Neuronal stem cell (in vitro differentiated cells): ENCODE measurements at places on chromosomes 12 and 14.
A peak's percentile ranks its signal among the peaks of the same experiment; 100 is the strongest.

GRCh38 chr12:119409043-119409442 is 74.5 kb downstream of the CCDC60 start:
- no peak for DNase-seq

- no peak for DNase-seq
Measured at GRCh38 chr14:104100171-104101085, 14.9 kb downstream of the ASPG start.

DNA sequence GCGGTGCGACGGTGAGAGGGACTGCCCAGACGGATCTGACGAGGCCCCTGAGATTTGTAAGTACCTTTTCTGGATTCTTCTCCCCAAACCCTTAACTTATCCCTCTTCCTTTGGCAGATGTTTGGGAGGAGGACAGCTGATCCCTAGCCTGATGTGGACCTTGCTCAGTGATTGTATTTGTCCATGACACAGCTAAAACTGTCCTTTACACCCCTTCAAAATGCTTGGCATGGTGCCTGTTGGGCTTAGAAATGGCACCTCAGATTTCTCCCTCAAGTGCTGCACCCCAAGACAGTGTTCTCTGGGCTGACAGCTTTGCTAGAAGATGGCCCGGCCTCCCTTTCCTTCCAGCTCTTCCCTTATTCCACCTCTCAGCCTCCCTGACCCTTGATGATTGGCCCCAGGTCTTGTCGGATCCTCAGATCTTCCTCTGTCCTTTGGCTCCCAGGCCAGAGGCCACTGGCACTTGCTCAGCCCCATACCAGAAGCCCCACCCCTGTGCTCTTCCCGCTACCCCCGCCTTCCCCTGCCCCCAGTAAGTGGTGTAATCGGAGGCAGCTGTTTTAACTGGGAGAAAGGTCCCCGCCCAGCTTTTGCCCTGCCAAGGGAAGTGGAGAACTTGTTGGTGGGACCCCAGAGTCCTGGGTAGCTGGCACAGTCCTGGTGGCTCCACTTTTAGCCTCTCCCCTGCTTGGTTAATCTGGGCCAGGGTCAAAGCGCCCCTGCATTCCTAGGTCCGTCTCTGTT is 8.7 kb downstream of the LRP1-AS start:
- no peak for DNase-seq

GRCh38 chr14:22159099-22159498 is 429.9 kb downstream of the DAD1 start:
- no peak for DNase-seq

GRCh38 chr12:101619026-101619786 is 24.4 kb downstream of the MYBPC1 start:
- no peak for DNase-seq

DNA sequence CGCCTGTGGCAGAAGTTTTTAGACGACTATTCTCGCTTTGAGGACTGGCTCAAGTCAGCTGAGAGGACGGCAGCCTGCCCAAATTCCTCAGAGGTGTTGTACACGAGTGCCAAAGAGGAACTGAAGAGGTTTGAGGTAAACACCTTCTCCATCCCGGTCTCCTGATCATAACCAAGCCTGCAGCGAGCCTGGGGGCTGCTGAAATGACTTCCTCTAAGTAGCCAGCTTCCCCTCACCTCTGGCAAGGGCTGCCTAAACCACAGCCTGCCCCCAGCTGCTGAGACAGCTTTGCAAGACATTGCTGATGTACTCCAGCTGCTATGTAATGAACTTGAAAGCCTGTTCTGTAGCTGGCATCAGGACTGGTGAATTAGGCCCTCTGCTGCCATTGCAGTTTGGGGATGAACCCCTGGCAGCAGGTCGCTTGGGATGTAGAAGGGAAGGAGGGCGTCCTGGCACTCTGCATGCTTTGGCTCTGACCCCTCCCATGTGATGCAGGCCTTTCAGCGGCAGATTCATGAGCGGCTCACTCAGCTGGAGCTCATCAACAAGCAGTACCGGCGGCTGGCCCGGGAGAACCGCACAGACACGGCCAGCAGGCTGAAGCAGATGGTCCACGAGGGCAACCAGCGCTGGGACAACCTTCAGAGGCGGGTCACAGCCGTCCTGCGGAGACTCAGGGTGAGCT is 84.6 kb downstream of the ESR2 start:
- DNase-seq, result no peak

- peak; percentile 11 for DNase-seq
Measured at GRCh38 chr12:29519585-29520182, 22.2 kb upstream of the OVCH1 start.

GRCh38 chr14:104872469-104873341 is 7.6 kb downstream of the CEP170B start:
- DNase-seq, result no peak

DNA sequence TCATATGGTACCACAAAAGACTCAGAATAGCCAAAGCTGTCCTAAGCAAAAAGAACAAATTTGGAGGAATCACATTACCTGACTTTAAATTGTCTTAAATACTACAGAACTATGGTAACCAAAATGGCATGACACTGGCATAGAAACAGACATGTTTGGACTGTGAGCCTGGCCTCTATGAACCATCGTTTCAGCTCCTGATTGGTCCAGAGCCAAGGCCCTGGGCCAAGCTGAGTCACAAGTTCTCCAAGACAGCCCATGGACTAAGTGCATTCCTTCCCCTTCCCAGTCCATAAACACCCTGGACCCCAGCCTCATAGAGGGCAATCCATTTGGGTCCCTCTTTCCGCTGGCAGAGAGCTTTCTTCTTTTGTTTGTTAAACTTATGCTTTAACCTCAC is 12.1 kb upstream of the PRR4 start:
- no peak for DNase-seq

DNA sequence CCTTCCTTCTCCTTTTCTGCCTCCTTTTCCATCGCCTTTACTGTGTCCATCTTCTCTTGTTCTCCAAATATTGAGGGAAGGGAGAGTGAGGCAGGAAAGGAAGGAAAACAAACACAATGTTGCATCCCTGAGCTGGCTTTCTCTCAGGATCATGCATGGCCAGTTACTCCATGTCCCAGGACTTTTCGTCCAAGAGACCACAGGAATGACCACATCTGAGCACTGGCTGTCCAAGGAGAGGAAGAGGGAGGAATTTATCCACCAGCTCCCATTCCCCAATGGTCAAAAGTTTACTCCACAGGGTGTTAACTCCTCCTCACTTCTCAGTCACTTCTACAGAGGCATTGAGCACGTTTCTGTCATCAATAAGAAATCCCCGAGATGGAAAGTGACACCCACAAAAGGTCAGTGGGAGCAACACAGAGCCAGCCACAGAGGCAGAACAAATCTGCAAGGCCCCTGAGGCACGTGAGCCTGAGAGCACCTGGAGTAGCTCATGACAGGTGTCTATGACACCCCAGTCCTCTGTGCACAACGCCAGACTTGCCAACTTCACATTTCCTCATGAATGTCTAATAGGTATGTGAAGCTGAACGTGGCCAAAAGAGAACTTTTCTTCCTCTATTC is 177.3 kb upstream of the NUDT4 start:
- DNase-seq, result no peak

GRCh38 chr12:30624009-30624408 is 71.7 kb downstream of the IPO8 start:
- DNase-seq, result no peak

DNA sequence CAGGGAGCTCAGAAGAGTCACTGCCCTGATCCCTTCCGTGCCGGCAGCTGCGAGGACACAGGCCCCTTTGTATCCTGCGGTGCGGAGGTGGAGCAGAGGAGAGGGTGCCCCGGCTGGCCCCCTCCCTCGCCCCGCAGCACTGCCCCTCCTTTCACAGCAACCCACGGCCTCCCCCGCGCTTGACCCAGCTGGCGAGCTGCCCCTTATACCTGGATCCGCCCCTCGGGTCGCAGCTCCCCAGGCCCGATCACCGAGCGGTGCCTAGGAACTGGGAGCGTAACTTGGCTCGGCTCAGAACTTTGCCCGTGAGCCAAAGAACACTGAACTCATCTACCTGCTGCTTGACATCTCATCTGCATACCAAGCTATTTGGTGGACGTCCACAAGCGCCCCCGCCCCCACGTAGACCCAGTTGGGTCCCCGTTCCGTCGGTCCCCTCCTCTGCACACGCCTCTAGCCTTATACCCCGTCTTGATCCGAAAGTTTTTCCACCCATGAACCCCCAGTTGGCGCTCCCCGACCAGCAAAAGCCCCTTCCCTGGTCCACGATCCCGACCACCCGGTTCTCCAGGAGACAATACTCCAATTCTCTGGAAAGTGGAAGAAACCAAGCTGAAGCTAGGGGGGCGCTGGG is 697 bp upstream of the DNAJC14 start:
- no peak for DNase-seq

DNA sequence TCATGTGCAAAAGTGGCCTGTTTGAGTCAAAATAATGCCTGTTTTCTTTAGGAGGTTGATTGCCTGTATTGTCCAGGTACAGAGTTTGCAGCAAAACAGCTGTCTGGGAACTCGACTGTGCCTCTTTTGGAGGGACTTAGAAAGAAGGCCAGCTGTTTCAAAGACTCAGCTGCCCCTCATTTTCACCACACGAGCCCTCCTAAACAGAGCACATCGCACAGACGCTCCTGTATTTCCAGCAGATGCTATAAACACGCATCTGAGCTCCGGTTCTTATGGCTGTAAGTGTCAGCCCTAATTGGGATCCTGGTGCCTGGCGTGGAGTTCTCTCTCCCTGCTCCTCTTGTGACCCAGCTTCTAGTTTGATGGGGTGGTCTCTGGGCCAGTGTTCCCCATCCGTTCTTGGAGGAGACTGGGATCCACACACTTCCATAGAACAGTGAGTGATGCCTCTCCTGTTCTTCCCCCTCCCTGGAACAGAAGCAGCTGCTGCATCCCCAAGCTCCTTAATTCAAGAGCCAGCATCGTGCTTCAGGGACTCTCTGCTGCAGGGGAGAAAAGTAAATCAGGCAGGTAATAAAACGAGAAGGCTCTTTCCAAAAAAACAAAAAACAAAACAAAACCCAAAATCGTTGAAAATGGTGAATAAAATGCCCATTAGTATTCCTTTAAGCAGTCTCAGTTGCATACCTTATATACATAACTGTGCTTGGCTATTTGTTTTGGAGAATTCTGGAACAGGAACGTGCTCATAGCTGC is 269.0 kb downstream of the SLC15A4 start:
- DNase-seq, result no peak

- no peak for DNase-seq
Measured at GRCh38 chr12:99137124-99137855, 492.2 kb downstream of the APAF1 start.

DNA sequence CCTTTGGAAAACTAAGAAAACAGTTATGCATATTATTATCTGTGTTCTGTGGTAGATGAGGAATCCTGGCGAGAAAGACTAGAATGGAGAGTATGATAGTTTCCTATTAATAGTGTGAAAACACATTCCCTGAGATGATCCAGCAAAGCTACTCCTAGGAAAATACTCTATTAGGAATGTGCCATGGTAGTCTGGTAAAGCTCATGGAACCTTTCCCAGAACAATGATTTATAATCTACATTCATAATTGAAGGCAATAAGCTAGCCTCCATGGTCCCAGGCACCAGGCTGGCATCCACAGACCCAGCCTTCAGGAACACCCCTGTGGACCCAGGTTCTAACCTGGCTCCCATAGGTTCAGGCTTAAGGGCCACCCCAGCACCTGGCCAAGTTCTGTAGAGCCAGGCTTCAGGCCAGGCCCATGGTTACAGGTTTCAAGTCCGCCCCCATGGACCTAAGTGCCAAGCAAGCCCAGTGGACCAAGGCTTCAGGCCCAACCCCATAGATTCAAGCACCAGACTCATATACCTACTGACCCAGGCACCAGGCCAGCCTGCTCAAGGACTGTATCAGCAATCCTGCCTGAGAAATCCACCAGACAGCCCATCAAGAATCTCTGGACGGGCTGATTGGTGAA is 72.2 kb downstream of the ITPR2 start:
- no peak for DNase-seq

DNA sequence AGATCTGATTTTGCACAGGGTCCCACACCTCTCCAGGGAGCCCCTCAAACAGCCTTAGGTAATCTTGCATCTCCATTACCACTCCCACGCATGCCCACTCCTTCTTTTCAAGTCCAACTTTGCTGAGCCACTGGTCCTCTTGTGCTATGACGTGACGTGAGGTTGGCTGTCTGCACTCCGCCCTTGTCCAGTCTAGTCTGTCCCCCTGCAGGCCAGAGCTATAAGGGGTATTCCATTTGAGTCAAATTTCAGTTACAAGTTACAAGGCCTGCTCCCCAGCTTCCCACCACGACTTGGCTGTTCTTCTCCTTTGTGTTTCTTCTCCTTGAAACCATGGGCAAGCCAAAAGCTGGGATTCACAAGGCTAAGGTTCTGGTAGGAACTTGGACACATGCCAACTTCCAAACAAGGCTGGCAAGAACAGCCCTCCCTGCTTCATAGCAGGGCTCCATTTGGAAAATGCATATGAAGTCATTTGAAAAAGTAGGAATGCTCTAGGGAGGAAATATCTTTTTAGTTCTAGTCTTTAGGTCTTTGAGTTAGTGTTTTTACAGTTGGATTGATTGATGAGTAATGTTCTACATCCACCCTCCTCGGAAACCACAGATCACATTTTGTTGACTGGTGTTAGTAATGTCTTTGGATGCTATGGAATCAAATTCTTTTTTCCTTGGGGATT is 49.1 kb downstream of the KCNA1 start:
- DNase-seq, result no peak

DNA sequence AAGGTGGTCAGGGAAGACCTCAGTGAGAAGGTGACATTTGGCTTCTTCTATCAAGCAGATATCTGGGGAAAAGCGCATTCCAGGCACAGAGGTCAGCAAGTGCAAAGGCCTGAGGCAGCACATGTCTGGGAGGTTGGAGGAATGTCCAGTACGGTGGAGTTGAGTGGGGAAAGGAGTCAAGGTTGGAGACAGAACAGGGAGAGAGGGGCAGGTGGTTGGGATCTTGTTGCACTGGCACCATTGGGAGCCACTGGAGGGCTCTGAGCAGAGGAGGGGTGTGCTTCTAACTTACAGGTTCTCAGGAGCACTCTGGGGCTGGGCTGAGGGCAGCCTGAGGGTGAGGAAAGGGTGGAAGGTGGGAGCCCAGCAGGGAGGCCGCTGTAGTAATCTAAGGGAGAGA is 52.1 kb downstream of the EID3 start:
- no peak for DNase-seq

DNA sequence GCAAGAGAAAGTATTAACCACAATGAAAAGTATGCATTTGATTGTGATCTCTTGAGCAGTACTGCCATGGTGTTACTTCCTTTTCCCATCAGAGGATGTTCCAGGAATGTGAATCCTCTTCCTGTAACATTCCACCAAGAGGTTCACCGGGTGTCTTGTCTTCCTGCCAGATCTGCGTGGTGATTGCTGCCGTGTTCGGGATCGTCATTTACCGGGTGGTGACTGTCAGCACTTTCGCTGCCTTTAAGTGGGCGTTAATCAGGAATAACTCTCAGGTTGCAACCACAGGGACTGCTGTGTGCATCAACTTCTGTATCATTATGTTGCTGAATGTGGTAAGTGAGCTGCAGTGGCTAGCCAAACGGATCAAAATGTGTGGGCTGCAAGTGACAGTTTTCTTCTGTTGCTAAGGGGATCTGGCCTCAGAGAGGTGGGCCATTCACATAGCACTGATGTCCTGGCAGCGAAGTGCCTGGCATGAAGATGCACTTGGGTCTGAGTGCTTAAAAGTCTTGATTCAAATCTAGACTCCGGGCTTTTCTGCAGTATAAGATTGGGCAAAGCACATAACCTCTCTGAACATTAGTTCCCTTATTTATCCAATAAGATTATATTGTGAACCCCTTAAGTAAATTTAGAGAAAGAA is 123.4 kb downstream of the SLC5A8 start:
- DNase-seq, result no peak
